ENCODE measurements at places on chromosomes 6 and 20.
A peak's percentile ranks its signal among the peaks of the same experiment; 100 is the strongest.

DNA sequence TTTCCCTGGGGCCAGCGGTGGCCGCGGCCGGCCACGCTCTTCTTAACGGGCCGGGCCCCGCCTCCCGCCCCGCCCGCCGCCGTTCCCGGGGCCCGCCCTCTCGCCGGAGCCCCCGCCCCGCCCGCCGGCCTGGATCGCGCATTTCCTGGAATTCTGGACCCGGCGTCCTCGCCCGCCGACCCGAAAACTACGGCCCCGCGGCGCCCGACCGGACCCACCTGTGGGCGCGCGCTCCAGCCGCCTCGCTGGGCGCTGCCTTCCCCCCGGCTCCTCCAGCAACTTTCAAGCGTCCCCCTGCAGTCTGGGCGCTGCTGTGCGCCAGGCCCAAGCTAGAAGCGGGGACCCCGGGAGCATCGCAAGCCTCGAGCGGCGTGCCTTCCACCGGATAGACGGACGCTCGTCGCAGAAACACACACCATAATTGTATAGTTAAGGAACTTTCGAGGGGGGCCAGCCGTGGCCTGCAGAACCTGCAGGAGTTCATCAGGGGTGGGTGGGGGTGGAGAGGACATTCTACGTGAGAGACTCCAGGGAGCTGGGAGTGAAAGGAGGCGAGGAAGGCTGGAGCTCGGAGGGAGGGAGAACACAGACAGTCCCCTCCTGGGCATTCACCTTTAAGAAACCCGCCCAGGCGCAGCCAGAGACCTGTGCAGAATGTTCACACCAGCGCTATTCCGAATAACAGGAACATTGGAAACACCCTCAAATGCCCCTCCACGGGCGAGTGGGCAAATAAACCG lies at the start of gene ADA:
ADA (minus strand) TSS at position 16 of the 740 bp plus-strand sequence. CDS start 92 bp downstream, outside the sequence.
- peak; percentile 61 for DNase-seq

- DNase-seq = peak; percentile 46
These were observed 6.9 kb upstream of the BLCAP start for GRCh38 chr20:37534401-37535157.

DNA sequence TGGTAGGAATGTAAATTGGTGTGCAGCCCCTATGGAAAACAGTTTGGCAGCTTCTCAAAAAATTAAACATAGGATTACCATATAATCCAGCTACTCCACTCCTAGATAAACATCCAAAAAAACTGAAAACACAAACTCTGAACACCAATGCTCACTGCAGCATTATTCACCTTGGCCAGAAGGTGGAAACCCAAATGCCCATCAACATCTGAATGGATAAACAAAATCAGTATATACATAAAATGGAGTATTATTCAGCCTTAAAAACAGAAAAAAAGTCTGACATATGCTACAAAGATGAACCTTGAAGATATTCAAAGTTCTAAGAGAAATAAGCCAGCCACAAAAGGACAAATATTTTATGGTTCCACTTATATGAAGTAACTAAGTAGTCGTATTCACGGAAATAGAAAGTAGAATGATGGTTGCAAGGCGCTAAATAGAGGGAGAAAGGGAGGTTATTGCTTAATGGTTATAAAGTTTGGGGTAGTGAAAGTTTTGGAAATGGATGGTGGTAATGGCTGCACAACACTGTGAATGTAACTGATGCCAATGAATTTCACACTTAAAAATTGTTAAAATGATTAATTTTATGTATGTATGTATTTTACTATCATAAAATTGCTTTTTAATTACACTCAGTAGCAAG lies 4.0 kb downstream of the PHF10 start:
- DNase-seq = no peak

GRCh38 chr20:44435630-44436335 lies 39.9 kb upstream of the TTPAL start:
- no peak for DNase-seq

- no peak for DNase-seq
These were observed 225.9 kb downstream of the SMOC2 start for GRCh38 chr6:168666699-168667427.

- DNase-seq = no peak
These were observed 33.8 kb downstream of the KCNS1 start for GRCh38 chr20:45067087-45067486.

DNA sequence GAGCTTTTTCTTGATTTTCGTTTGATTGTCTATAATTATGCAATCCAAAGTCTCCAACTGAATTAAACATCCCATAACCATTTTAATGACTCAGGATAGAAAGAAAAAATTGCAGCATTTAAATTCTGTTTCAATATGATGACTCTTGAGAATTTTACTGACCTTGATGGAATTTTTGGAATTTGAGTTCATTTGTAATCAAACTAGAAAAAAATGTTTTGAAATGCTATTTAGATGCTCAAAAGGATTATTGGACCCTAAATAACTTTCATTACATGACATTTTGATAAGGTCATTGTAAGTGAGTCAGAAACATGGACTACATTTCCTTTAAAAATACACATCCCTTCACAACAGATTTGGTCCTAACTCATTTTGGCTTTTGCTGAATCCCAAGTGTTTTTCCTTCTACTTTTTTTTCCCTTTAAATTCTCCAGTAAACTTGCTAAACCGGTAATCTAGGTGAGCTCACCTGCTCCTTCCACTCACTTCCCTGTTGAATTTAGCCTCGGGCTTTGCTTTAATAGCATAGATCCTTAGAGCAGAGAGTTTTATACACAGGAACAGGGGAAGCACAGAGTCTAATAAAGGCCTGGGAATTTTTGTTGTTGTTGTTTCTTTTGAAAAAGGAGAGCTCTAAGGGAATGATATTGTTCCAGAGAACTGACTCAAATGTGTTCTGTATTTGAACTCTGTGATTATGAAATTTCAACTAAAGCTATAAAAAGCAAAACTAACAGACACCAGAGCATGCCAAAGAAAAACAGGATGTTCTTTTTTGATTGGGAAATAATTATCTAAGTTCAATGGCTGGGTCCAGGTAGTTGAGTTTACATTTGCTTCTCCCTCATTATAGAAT lies 1088.2 kb upstream of the CITED2 start:
- DNase-seq = no peak

DNA sequence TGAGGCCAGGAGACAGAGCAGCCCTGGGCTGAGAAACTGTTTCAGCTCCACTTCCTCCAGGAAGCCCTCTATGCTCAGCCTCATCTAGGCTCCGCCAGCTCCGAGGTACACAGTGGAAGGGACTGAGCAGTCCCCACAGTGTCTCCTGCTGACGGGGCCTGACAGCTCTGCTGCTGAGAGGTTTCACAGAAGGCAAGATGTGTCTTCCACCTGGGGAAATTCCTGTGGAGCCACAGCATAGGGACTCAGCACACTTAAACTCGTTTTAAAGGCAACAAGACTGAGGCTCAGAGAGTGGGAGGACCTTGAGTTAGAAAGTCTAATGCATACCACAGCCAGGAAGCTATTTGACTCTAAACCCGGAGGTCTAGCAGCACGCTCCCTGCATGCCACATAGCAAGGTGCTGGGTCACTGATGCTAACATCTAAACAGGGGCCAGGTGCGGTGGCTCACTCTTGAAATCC lies 6.8 kb downstream of the ADA start:
- DNase-seq = no peak

GRCh38 chr6:170006071-170006899 lies 254.9 kb downstream of the ERMARD start:
- peak; percentile 16 for DNase-seq

DNA sequence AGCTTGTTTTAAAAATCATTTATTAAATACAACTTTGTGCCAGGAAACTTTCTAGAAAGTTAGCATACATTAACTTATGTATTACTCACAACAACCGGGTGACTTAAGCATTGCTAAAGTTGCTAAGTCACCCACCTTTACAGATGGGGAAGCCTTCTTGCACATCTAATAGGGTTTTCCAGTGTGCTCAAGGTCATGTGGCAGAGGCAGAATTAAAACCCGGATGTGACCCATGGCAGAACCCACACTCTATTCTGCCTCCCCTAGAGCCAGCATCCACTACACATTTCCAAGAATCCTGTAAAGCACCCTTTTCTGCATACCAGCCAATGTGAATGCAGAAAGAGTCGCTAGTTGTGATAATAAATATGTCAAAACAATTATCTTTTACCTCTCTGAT lies 13.4 kb downstream of the LINC00237 start:
- no peak for DNase-seq

- DNase-seq = no peak
These were observed 77.6 kb downstream of the TRERF1 start for GRCh38 chr6:42374018-42374669.

All from H9 (cell line).